Mammary epithelial cell (primary cell): ENCODE measurements at places on chromosomes 12 and 14. TPM values are rescaled to one million over a fixed set of nuclear protein-coding genes. Genes with fewer than 3 reads are reported as not detected.

NTS gene
- not detected in 2 replicates for total RNA-seq

GRCh38 chr12:119710965-119711551 is 43.1 kb downstream of the PRKAB1 start:
- no peak for DNase-seq

DNA sequence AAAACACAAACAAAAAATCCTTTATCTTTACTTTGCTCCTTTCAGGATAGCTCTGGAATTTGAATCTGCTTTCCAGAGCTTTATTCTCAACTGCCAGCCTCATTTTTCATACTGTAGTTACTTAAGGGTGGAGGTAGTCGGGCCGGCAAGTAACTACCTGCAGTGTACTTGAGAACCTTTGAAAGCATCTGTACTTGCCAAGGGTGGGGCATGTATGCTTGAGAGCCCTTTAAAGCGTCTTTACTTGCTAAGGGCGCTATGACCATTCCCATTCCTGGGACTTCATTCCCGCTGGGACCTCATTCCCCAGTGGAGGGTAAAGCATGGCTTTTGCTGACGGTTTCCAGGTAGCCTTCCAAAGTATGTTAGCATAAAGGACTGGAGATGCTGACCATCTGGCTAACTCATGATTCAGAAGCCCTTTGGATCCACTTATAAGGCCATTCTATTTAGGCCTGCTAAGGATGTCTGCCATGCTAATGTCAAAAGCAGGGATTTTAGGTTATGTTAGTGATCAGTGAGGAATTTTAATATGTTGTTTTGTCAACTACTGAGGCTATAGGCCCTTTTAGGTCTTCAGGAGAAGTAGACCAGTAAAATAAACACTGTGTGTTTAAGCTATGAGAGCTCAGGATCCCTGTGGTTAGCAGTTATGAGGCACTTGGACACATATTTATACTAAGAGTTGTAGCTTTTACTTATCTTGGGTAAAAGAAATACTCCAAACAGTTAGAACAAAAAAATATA is 74.9 kb downstream of the CRADD start:
- DNase-seq: no peak

DNA sequence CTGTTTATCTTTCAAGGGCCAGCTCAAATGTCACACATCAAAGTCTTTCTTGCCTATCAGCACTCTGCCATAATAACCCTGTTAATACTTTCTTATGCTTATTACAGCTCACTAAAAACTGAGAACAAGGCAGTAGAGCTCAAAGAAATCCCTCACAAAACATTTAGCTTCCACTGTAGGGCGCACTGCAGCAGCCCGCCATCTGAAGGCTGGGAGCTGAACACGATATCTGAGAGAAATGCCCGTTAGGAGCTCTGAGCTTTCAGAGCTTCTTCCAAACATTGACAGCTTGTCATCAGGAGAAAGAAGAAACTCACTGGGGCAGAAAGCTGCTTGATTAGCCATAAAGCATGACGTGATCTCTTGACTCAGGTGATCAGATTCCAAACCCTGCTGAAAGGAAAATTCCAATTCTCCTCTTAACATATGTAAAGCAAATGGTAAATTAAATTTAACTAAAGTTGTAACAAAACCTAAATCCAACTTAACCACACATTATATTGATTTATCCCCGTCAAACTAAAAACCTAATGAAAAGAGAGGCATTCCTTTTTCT is 175.7 kb downstream of the C12orf50 start:
- no peak for DNase-seq

FBXO33 gene
- 4.5 and 6.0 TPM in 2 replicates for total RNA-seq

DNA sequence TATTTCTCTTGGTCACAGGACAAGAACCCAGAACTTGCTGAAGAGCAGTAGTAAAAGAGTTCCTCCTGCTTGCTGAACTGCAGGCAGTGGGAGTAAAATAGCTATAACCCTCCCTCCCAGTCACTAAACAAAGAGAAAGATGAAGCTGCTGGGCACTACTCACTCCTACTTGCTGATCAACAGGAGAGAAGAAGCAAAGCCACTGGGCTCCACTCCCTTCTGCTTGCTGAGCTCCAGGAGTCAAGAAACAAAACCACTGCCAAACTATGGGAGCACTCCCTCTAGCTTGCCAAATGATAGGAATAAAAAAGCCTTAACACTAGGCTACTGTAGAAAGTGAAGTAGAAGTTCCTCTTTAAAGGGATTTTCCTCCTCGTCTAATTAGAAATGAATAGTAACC is 155.3 kb downstream of the RASSF9 start:
- DNase-seq: no peak

GRCh38 chr12:123757561-123757960 is 4.5 kb upstream of the DNAH10 start:
- no peak for DNase-seq

GRCh38 chr14:101233391-101233790 is 327.9 kb upstream of the DIO3 start:
- no peak for DNase-seq

GRCh38 chr12:12548713-12549112 is 13.9 kb downstream of the DUSP16 start:
- DNase-seq: no peak

- DNase-seq: peak; percentile 57
These were observed 1.0 kb downstream of the HOMEZ start for GRCh38 chr14:23284654-23285529.

DNA sequence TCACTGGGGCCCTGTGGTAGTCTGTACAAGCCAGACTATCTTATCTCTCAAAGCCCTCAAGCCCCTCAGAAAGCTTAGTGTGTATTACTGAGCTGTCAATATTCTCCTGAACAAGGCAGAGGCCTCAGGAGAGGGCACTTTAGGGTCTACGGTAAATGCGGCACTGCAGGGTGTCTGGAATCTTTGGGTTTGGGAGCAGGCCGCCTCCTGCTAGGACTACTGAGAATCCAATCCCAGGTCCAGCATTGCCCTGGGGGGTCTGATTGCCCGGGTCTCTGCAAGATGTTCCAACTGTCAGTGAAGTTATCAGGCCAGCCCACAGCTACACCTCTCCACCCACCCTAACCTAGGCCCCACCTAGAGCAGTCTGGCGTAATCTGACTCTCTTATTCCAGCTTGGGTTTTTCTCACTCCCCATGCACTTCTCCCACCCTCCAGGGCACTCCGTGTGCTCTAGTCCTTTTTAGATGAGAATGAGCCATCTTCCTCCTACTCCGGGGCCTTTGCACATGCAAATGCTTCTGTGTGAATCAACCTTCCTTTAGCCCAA is 4.3 kb upstream of the ZFP36L1 start:
- no peak for DNase-seq

FKBP3 gene
- total RNA-seq: 58.5 and 62.8 TPM in 2 replicates

RESF1 gene
- 21.0 TPM for total RNA-seq

TMPRSS12 gene
- total RNA-seq: not detected in 2 replicates
